ENCODE measurements at places on chromosomes 7 and 10.

DNA sequence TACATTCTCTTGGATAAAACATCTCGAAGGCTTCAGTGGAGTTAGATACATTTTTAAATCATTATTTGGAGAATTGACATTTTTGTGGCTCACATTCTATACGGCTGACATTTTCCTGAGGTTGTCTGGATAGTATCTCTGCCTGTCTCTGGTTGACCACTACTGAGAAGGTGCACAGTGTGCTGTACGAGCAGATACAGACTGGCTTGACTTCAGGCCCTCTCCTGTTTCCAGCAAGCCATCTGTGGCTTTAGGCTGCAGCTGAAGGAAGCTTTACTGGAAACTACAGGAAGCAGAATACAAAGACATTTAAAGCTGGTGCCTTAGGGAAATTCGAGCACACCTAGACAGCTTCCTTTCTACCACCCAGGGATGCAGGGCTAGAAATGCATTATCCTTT, 39.3 kb upstream of the RSU1 start:
- no peak for DNase-seq

- no peak for DNase-seq
Measured at GRCh38 chr7:44114586-44115310, 8.6 kb downstream of the POLD2 start.

DNA sequence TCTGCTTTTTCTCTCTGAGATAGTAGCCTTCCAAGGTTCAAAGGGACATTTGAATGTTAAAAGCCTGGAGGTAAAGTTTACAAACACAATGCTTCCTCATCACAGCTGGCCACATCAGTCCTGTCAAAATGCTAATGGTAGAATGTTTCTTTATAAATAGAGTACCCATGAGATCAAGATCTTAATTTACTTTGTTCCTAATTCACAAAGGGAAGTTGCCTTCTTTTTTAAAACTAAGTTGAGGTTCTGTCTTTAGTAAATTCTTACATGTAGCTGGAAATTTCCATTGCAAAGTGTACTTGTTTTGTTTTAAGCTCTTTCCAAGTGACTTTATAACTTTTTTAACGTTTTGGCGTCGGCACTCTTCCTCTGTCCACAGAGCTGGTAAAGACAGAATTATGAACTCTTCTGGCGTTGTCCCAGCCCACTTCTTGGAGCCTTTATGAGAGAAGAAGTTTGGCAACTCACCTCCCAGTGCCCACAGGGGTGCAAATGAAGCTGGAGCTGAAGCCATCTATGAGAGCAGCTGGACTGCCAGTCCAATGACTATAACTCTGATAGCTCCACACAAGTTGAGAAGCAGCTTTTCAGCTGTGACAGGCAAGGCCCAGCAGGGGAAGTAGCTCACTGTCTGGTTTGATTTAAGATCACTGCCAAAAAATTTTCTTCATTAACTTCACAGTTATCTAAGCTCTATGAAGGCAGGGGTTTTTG, 23.3 kb downstream of the FZD1 start:
- DNase-seq = no peak

- DNase-seq = no peak
Measured at GRCh38 chr7:4123346-4123745, 558.7 kb upstream of the FOXK1 start.

- no peak for DNase-seq
Measured at GRCh38 chr7:112257073-112257472, 50.6 kb downstream of the ZNF277 start.

GRCh38 chr10:122749886-122750285, 50.2 kb upstream of the C10orf120 start:
- DNase-seq = no peak

GRCh38 chr10:111732166-111732785, 451.3 kb downstream of the GPAM start:
- DNase-seq = no peak

GRCh38 chr7:149856583-149856982, 17.2 kb upstream of the ATP6V0E2 start:
- no peak for DNase-seq

- no peak for DNase-seq
Measured at GRCh38 chr10:113180401-113181154, 230.5 kb downstream of the TCF7L2 start.

GRCh38 chr10:79238606-79239005, 108.7 kb upstream of the PPIF start:
- DNase-seq = no peak

DNA sequence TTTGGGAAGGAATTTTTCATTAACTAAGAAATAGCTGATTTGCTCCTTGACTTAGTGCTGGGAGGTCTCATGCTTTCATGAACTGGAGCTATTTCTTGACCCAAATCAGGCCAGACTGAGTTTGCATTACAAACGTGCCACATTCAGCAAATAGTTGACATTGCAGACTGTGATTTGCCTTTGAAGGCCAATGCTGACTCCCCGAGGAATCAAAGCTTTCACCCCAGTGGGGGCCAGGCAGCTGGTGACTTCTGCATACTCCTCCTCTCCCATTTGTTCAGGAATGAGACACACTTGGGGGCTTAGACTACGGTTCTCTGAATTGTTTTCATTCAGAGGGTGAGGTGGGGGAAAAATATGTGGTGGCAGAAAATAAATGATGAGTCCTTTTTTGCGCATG, 111.0 kb upstream of the JAZF1 start:
- no peak for DNase-seq

GRCh38 chr7:22252016-22252415, 104.9 kb downstream of the RAPGEF5 start:
- DNase-seq = no peak

DNA sequence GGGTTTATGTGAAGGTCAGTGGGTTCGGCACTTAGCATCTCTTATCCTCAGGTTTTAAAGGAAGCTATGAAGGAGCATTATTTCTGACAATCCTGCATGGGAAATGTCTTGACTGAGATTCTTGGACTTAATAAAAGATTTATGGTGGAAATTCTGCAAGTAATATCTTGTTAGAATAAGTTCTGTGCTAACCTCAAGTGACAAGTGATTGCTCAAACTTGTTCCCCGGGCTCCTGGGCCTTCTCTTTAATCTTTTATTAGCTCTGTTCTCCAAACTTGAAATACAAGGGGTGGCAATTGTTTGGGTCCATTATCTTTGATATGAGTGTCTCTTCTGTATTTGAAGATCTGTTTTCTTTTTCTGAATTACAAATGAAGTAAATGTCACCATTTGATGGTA, 140.6 kb upstream of the CTBP2 start:
- no peak for DNase-seq

DNA sequence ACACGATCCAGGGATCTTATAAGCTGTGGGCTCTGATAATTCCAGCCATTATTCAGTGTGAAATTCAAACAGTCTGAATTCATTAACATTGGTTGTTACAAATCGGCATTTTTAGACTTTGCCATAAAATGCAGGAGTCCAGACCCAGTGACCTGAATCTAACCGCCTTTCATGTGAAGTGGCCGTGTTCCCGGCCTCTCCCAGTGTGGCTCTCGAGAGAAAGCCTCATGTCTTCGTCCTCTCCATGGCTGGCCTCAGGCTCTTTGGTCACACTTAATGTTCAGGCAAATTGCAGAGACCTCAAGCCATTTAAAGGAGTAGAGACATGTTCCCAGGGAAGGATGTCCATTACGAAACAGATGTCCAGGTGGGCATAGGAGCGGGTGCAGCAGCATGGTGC, 59.3 kb downstream of the CTBP2 start:
- DNase-seq = no peak

GRCh38 chr7:12469568-12469967, 65.9 kb upstream of the VWDE start:
- DNase-seq = no peak

GRCh38 chr7:78254726-78255055, 456.1 kb downstream of the PHTF2 start:
- no peak for DNase-seq

DNA sequence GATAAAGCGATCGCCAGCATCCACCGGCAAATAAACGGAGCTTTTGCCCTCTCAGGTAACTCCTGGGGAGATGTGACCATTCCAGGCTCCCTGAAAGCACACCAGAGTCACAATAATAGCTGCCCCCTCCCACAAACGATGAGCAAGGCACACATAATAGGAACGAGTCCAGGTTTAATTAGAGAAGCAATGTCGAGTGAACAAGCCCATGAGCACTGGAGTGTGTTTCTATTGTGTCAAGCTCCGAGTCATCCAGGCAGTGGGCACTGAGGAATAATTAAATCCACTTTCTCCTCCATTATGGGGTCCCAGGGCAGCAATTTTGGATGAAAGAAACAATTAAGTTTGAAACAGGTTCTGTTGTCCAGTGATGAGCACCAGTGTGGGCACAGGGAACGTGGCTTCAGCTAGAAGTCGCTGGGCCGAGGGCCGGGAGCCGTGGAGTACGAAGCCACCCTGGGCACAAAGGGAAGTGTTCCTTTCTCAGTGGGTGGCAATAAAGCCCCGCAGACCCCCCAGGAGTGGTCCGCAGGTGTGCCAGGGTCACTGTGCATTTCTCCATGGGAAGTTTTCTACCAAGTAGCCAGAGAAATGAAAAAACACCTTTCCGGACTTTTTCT, 12.0 kb downstream of the PNLIPRP2 start:
- DNase-seq = no peak

DNA sequence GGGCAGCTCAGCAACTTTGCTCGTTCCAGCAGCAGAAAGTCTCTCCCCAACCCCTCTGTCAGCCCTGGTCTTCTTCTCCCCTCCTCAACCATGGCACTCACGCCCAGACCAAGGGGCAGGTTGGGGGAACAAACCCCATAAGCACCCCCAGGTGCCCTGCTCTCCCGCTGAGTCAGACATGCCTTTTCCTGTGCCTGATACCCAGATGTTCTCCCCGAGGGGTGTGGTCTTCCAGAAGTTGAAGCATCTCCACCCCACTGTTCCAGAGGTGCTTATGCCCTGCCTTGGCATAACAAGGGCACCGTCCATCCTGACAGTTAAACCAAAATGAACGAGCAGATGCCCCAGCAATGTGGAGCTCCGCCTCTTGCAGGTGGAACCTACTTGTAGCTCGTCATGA, 67.1 kb downstream of the C10orf143 start:
- DNase-seq = no peak

DNA sequence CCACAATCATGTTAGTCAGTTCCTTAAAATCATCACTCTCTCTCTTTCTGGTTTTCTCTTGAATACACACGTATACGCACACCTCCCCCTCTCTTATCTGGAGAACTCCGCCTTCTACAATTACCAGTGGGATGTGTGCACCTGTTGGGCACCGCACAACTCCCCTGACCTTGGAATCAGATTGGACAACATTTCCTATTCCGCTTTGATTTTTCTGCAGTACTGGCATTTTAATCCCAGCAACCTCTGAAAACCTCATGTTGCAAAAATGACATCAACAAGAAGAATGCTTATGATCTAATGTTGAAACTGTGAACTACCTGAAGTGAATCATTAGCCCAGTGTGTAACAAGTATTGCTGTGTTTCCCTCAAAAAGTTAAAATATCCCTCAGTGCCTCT, 109.6 kb downstream of the KIAA1217 start:
- no peak for DNase-seq

GRCh38 chr10:22345301-22346095, at the start of gene SPAG6:
SPAG6 (plus strand) TSS chr10:22345496; CDS start chr10:22345612, 116 bp downstream.
- no peak for DNase-seq

DNA sequence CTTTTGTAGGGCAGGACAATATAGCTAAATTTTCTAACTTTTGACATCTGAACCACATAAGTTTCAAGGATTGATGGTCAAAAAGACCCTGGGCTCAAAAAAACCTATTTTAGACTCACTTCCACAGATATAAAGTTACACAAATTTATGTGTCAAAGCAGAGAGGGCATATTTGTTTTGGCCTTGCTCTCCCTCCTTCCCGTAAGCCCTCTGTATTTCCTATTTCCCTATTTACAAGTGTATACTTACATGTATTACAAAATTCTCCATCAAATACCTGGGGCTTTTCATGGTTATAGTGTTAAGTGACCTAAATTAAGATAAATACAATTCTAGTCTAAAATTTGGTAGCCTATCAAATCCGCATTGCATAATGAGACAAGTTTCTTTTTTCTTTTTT, 2.6 kb downstream of the KDM7A start:
- DNase-seq = no peak

DNA sequence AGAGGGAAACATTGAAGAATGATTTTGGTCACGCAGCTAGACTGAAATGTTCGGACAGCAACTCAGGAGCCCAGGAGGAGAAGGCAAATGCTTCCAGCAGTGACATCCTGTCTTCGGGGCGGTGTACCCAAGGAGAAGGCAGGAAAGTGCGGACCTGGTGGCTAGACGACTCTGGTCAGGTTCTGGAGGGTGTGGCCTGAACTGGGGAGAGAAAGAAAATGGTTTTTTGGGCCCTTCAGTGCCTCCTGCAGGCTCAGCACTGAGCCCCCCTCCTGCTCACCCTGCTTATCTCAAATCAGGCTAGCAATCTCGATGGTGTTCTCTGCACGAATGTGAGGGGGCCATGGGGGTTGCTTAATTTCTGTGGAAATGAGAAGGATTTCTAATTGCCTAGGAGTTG, 26.7 kb upstream of the TARP start:
- DNase-seq = no peak

GRCh38 chr7:73933091-73933490, 72.1 kb downstream of the TMEM270 start:
- DNase-seq = peak; percentile 51

- no peak for DNase-seq
Measured at GRCh38 chr7:486216-486743, 33.4 kb downstream of the PDGFA start.

- DNase-seq = no peak
Measured at GRCh38 chr10:78455236-78455635, 421.6 kb downstream of the RPS24 start.

Data from AG10803 (cell line).